ENCODE measurements at places on chromosomes 7 and 10.
A peak's percentile ranks its signal among the peaks of the same experiment; 100 is the strongest.

DNA sequence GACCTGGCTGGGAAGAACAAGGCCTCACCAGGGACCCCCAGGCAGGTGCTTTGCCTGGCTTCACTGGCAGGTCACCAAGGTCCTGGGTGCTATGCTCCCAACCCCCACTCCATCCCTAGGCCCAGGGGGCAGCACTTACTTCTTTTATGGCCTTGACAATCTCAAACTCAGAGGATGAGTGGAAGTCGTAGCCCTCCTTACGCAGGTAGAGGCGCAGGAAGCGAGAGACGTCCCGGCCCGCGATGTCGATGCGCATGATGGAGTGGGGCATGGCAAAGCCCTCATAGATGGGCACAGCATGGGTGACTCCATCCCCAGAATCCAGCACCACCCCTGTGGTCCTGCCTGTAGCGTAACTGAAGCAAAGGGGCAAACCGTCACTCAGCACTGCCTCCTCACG is 18.5 kb downstream of the ACTR1A start:
- no peak for DNase-seq

- no peak for DNase-seq
Observed at GRCh38 chr10:63201118-63201517, 68.0 kb downstream of the NRBF2 start.

DNA sequence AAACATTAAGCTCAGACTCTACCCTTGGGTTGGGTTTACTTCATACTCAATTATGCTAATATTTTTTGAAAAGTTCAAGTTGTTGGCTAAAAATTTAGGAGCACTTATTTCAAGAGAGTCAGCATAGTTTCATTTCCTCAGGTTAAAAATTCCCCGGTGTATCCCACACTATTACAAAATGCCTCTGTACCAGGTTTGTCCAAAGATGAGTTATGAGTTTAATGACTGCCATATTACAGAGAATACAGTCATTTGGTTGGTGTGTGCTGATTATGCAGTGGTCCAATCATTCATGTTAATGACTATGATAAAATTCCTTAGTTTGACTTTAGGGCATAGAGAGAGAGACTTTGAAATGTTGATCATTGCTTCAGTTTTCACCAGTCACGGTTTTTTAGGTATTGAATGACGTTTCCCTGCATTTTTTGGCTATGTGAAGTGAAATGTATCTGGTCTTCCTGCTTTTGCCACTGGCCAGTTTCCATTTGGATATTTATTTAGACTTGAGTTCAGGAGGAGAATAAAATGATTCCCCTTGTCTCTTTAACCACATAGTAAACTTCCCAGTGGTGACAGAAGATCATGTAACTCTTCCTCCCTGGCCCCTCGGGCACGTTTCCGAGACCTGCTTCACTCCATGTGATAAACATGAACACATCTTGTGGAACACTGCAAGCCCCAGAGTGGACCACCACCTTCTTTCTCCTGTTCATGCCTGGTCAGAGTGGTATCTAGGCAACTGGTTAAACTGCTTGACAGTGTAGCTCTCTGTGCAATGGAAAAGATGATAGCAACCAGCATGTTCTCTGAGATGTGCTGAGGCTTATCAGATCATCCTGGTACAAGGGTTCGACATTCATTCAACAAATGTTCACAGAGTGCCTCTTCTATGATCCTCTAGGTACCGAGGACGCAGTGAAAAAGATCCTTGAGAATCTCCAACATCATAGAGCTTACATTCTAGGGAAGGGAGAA is 153.6 kb downstream of the CACNB2 start:
- DNase-seq = no peak

GRCh38 chr7:39560997-39561396 is 5.2 kb upstream of the YAE1 start:
- no peak for DNase-seq

DNA sequence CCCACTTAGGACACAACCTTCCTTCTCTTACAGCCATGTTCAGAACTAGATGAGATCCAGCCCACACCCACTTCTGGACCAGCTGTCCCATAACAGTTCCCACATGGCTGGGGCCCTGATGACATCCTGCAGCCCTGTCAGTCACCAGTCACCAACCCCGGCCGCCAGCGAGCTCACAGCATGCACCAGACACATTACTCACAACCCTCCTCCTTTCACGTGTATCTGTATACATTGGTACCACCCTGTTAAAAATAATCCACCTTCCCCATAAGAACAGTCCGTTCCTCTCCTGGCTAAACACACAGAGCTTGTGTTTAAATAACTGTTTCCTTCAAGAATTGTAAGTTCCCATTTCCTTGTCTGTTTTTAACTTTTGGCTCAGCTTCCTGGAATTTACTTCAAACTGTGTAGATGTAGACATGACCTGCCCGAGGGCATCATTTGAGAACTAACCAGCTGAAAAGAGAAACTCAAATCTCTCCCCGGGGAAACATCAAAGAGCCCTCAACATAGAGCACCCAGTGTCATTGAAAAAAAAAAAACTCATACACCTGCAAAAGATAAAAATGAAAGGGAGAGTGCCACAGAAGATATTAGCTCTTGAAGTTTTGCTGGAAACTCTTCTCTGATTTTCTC is 26.0 kb upstream of the PRLHR start:
- DNase-seq = peak; percentile 5

- no peak for DNase-seq
Observed at GRCh38 chr10:121503587-121504051, 94.6 kb downstream of the FGFR2 start.

DNA sequence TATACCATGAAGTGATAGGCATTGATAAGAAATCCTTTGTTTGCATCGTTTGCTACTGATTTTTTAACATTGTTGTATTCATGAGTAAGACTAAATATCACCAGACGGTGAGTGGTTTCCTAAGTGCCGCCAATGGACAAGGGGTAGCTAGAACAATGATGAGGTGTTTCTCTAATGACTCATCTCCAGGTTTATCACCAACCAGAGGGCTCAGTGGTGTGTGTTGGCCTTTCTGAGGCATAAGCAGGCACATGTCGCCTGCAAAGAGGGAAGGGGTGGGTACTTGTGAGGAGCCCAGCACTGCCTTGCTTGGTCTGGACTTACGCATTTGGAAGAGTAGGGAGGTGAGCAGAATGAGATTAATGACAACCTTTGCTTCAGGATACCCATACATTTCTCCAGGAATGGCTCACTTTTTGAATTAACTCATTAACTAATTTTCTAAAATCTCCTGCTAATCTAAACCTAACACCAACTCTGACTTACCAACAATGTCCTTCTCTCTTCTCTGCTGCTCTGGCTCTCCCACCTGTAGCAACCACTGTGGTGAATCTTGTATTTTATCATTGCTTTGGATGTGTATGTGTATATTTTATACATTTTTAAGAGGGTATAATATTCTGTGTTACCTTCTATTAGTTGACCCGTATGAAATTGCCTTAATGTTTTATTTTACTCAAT is 722.6 kb downstream of the GRID1 start:
- no peak for DNase-seq

GRCh38 chr7:46515844-46516590 is 594.9 kb upstream of the IGFBP3 start:
- no peak for DNase-seq

DNA sequence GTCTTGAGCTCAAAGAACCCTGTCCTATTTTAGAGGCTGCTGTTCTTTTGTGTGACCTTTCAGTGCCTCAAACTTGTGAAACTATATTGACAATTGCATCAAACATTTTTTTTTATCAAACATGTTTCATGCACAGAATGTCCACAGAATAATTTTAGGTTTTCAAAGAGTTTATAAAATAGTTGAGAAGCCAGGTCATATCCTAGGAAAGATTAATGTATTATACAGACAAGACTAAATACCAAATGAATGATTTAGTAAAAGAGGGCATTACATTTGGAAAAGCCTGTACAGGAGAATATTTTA is 67.0 kb downstream of the CDK6 start:
- DNase-seq = no peak

DNA sequence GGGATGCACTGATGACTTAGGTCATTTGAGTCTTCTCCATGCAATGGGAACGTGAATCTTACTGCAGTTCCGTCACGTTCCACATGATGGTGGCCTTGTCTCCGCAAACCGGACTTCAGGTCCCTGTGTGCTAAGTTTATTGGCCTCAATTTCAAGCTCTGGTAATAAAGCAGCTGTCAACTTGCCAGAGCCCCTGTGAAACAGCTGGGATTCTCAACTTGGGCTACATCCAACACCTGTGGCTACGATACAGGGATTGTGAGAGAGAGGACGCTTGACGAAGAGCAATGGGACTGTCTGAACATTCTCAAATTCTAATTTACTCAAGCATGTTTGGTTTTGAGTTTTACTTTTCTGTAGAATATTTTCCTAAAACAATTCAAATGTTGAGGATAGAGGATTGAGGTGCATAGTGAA is 174.2 kb downstream of the PTN start:
- DNase-seq = no peak

DNA sequence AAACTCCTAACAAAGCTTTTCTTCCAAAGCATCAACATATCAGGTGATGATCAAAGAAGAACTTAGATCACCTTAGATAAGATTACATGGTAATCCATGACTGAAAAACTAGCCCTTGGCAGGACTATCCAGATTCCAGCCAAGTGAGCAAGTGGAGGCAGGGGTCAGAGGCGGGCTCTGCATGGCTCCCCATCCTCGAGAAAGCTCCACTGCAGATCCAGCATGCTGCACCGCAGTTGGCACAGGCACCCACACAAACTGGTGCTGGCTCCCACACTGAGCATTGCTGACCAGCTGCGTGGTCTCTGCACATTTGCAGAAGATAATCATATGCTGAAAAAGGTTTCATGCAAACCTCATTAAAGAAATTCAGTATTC is 10.1 kb downstream of the PSAP start:
- no peak for DNase-seq

Measured in CD4-positive, alpha-beta T cell treated with Interleukin-2 at 100 ng/mL for 4 hours (primary cell).